ENCODE measurements at places on chromosomes 4 and X.

DNA sequence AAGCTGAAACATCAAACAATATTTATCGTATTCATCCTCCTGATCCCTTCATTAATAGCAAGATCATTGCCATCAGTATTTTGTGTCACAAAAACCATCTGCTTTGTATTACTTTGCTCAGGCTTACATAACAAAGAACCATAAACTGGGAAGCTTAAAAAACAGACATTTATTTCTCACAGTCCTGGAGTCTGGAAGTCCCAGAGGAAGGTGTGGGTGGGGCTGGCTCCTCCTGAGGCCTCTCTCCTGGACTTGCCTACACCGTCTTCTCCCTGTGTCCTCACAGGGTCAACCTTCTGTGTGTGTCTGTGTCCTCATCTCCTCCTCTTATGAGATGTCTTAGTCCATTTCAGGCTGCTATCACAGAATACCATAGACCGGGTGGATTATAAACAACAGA is 61.3 kb upstream of the MXRA5 start:
- DNase-seq: no peak

- no peak for DNase-seq
These were observed 223.6 kb downstream of the PALLD start for GRCh38 chr4:168720396-168720900.

- DNase-seq: peak; percentile 63
These were observed 27.2 kb downstream of the HTR2C start for GRCh38 chrX:114611018-114611619.

GRCh38 chrX:16465081-16465876 is 184.7 kb upstream of the S100G start:
- peak; percentile 32 for DNase-seq

DNA sequence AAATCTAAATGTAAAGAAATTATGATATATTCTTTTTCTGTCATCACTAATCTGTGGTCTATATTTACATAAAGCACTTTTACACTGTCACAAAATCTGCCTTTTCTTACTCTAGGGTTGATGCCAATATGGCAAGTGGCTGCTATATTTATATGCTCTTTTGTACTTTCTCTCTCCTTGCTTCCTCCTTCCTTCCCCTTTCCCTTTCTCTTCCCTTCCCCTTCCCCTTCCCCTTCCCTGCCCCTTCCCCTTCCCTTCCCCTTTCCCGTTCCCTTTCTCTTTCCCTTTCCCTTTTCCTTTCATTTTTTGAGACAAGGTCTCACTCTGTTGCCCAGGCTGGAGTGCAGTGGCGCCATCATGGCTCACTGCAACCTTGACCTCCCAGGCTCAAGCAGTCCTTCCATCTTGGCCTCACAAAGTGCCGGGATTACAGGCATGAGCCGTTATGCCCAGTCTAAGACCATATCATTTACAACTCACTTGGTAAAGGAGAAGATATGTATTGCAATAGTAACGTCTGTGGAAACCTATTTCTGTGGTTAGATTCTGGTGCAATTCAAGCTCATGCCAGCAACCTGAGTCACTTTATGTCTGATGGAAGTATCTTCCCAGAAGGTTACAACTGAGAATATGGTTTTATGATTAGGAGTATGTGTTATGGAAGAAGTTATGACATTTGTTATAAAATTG is 13.9 kb upstream of the PLAC8 start:
- peak; percentile 40 for DNase-seq

DNA sequence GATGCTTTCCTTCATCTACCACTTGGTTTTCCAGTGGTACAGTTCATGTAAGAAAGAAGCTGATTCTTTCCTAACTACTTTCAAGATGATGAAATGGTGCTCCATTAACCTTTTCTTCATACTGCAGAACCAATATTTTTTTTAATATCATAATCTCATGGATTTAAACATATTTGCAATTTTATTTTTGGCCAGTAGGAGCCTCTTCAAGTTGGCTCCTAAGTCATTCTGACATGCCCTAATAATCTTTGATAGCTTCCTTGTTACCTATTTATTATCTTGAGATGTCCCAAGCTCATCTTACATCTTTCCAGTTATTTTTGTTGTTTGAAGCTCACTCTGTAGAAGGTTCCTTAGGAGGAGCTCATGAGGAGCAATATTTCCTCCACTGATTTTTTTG is 170.2 kb downstream of the APBB2 start:
- DNase-seq: peak; percentile 16

DNA sequence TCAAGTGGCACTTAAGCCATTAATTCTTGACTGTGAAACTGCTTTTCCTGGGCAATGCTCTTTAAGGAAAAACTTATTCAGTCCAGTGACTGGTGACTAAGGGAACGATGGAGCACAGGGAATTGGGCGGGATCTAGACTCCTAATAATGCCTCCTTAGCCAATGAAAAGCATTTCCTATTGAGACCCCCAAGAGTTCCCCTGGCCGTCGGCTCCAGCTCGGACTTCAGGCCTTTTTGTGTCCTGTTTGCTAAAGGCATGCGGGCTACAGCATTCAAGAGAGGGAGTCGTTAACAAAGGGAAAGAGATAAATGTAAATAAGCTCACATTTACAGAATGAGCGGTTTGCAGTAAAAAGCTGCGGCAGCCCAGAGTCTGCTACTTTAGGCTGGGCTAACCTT is at the start of gene LPAR4:
LPAR4 (plus strand) TSS at position 232 of the 400 bp plus-strand sequence. CDS start 7,150 bp downstream, outside the sequence.
- DNase-seq: no peak

DNA sequence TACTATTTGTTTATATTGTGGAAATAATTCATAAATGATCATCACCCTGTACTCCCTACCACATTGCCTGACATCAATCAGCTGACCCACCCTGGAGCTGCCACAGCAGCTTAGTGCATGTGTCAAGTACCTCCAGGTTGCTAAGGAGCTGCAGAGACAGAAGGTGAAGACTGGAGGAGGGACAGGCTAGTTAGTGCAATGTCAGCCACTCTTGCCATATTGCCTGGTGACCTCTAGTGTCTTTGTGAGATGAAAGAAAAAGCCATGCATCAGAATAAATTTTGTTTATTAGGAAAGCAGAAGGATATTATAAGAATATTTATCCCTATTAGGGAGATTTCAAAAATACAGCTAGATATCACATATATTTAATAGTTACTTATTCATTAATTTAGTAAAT is 243.9 kb upstream of the FAT4 start:
- DNase-seq: peak; percentile 24

GRCh38 chrX:153875391-153876111 is 10.4 kb downstream of the L1CAM start:
- DNase-seq: peak; percentile 45

- DNase-seq: no peak
These were observed 30.8 kb downstream of the NAA11 start for GRCh38 chr4:79295086-79295485.

DNA sequence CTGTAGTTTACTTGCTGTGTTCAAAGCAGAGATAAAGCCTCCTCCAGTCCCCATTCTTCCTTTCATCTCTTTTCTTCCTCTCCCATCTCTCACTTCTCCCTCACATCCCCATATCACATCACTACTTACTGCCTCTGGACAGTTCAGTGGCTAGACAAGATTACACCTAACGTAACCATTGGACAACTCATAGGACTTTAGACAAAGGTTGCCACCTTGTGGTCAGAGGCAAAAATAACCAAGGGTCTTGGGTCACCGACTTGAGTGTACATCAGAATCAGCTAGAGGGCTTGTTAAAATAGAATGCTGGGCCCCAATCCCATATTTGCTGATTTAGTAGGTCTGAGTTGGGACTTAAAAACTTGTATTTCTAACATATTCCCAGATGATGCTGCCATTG is 109.3 kb upstream of the DGKK start:
- DNase-seq: peak; percentile 80

DNA sequence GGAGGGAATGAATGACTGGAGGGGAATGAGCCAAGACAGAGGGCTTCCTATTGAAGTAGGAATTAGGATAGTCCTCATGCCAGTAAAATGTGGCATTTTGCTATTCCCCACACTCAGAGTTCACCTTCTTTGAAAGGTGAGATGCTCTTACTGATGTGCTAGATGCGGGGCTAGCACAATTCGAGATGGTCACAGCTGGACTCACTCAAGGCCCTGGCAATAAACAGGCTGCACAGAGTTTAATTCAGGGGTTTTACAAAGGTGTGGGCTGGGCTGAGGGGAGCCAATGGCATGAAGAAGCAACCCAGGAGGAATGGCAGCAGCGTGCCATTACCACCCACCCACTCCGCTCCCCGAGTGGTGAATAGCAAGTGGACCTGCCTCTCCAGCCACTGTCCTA is 55.1 kb downstream of the ENPP6 start:
- DNase-seq: no peak

GRCh38 chr4:26206999-26207398 is 113.8 kb upstream of the RBPJ start:
- DNase-seq: no peak

DNA sequence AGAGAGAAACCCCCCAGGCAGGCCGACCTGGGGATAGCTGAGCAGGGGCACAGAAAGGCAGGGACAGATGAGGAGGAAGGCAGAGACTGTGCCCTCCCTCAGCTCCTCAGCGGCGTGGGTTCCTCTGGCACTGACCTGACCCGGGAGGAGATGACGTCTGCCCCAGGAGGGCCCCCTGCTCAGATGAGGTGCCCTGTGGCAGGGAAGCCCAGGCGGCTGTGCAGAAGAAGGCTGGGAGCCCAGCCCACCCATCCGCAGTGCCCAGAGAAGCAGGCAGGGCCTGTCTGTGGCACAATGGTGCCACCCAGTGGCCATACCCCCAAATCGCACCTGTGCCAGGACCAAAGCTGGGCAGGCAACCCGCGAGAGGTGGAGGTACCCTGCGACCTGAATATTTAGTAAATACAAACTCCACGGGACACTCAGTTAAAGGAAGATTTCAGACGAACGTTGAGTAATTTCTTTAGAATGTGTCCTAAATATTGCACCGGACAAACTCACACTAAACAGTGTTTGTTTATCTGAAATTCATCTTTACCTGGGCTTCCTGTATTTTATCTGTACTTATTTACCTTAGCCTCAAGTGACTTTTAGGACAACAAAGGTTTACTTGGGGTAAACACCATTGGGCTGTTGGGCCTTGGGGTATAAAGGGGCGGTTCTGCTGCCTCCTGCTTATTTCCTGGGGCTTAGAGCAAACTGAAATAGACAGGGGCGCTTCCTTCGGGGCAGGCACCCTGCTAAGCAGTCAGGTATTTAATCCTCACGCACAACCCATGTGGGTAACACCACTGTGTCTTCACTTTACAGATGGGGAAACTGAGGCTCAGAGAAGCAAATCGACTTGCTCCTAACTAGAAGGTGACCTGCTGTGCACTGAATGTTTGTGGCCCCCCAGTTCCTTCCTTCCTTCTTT is 46.5 kb upstream of the HMX1 start:
- DNase-seq: peak; percentile 54

- DNase-seq: no peak
These were observed 537 bp downstream of the RBM10 start for GRCh38 chrX:47145395-47146120.

- no peak for DNase-seq
These were observed 219.4 kb downstream of the NKX6-1 start for GRCh38 chr4:84279678-84280077.

- no peak for DNase-seq
These were observed 3.0 kb upstream of the SEC31A start for GRCh38 chr4:82893942-82894341.

GRCh38 chr4:86344127-86344526 is 15.7 kb downstream of the MAPK10 start:
- DNase-seq: no peak

DNA sequence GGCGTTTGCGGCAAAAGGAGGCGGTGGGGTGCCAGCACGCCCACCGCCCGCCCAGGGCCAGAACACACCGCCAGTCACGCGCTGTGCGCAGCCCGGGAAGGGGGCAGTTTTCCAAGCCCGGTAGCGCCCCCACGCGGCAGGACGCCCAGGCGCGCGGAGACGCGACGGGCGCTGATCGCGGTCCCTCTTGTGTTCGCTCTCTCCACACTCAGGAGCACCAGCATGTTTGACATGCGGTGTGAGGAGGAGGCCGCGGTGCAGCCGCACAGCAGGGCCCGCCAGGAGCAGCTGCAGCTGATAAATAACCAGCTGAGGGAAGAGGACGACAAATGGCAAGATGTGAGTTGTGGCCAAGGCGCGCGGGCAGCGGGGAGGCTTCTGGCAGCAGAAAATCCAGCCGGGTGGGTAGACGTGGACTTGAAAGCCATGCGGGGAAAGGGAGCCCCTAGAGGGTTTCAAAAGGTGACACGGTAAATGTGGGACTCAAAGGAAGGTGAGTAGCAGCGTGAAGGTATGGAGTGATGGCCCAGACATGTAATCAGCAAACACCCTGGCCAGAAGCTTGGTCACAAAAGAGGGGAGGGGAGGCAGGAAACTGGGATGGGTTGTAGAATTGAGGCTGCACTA is 104.1 kb downstream of the PHOX2B start:
- DNase-seq: no peak

DNA sequence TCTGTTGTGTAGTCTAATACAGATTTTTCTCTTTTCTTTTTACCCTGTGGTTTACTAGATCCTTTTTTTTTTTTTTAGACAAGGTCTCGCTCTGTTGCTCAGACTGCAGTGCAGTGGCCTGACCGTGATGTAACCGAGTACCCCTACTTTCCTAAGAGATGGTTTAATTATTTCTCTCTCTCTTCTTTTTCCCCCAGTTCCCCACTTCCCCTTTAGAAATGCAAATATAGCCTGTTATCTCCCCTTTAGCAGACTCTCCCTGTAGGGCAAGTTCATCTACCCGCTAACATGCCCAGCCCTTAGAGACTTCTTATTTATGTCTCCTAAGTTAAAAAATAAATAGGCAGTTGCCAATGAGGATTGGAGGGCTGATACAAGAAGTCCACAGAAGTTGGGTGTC is 4.5 kb downstream of the SNX25 start:
- no peak for DNase-seq

GRCh38 chr4:118326585-118326984 is 26.2 kb downstream of the PRSS12 start:
- DNase-seq: no peak

DNA sequence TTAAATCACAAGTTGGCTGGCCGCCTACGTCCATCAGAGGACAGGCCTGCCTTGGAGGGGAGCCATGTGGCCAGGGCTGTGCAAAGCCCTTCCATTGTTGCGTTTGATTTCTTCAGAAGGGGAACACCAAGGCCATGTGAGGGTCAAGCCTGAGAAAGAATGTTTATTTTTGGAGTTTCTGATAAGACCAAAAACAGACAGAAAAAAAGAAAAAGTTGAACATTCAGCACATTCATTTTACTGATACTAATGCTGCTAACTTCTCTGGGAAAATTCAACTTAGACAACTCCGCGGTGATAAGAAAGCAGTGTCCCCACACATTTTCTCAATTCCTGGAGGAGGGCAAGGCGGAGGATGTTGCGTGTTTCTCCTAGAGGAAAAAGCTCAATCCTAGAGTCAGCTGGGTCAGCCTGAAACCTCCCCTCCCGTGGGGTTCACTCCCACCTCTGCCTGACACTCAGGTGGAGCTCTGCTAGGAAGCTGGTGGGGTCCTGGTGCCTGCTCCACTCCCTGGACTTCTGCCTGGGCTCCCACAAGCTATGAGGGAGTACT is 63.5 kb downstream of the ANAPC4 start:
- no peak for DNase-seq

DNA sequence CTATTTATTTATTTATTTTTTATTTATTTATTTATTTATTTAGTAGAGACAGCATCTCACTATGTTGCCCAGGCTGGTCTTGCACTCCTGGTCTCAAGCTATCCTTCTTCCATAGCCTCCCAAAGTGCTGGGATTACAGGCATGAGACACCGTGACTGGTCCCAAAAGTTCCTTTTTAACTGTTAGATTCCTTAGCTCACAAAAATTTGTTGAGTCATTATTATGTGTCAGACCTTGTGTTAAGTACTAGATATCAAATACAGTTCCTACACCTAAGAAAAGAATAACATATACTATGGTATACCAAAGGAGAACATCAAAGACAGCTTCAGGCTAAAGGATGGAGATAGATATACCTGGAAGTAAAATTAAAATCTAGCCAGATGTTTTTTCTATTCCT is 11.6 kb downstream of the FGA start:
- DNase-seq: peak; percentile 29

Data from RKO (cell line).